ENCODE measurements at places on chromosomes 12 and 14. TPM values are rescaled to one million over a fixed set of nuclear protein-coding genes. Genes with fewer than 3 reads are reported as not detected.

- DNase-seq = no peak
Observed at GRCh38 chr12:80792861-80793260, 76.1 kb downstream of the MYF5 start.

DNA sequence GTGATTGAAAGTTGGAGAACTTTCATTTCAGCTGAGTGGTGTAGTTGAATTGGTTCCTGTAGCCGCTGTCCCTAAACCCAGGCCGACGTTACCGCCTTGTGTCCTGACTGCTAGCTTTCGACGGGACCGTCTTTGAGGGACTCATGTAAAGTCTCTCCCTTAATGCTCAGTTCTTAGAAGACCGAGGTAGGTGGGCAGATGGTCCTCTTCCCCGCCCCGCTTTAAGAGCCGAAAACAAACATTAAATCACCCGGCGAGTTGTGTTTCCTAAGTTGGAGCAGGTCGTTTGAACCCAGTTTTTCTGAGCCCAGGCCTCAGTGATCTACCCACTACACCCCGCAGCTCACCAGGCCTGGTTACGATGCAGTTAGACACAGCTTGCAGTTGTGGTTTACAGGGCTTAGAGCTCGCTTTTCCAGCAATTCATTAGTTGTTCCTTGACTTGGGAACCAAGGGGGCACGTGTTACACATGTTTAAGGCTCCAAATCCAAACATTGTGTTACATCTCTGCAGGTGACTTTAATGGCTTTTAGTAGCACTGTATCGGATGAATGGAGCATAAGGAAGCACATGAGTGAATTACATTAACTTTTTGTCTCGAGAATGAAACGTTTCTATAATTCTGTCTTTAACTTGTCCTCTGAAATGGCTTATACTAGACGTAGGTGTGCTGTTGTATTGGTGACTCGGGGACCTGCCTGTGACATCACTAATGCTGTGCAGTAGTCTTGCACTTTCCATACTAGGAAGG lies 790 bp downstream of the NEDD1 start:
- DNase-seq = peak; percentile 10

DNA sequence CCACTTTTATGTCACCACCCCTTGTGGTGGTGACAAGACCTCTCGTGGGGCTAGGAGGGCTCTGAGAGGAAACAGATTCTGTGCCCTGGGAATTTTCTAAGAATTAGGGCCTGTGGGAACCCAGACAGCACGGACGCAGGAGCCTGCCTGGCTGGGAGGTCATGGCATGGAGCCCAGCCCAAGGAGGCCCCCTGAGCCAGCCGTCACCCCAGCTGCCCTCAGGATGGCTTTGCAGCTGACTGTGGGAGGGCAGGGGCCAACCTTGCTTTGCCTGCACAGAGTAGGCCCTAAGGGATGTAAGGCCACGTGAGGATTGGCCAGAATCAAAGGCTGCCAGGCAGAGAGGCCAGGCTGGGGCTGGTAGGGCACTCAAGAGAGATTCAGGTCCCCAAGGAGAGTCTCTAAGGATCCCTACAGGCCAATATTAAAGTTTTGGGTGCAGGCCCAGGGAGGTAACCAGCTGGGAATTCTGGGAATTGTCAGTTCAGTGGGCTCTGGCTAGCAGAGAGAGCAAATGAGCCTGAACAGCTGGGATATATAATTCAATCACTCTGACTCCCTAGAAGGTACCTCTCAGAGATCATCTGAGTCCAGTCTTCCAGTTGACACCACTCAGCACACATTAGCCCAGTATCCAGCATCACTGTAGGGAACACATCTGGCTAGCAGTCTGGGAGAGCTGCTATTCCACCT lies 6.4 kb downstream of the LTBP2 start:
- no peak for DNase-seq

GRCh38 chr12:93186131-93186530 lies 191.6 kb upstream of the NUDT4 start:
- DNase-seq = no peak

Gene OAS2
- 0.41 TPM for total RNA-seq

GRCh38 chr12:104180374-104180773 lies 35.2 kb upstream of the TXNRD1 start:
- no peak for DNase-seq

DNA sequence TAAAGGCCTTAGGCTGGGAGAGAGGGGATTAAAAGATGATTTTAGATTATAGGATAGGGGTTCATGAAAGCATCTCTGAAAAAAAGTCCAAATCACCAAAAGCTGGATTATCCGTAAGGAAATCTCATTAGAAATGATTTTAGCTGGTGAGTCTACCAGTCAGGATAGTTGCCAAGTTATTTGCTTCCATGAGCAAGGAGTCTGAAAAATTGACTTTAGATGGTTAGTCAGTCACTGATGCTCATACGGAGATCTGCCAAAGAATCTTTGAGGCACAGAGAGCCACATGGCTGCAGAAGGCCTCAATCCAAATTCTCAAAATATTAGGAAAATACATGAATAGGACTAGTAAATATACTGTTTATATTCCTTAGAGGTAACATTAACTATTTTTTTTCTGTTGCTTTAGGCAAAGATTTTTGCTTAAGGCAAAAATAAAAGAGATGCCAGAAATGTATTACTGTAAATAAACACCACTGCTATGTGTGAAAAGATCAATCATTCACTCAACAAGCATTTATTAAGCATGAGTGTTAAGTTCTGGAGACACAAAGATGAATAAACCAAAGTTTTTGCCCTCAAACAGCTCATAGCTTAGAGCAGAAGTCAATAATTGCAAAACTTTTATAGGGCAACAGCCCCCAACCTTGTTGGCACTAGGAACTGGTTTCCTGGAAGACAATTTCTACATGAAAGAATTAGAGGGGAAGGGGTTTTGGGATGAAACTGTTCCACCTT lies 105.2 kb downstream of the BBS10 start:
- DNase-seq = no peak

DNA sequence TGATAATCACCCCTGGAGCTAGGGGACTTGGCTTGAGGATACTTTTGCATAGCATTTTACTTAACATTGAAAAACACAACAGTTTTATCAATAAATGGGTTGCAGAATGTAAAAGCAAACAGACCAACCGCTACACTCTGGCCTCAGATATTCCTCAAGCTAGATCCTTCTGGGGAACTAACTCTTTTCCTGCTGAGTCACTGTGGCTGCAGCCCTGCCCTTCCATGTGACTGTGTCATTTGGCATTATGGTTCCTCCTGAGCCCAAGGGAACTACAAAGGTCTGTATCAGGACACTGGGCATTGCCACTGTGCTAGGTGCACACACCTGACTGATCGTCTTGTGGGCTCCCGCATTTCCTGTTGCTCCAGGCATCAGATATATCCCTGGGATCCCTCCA lies 56.6 kb downstream of the TTC9 start:
- DNase-seq = no peak

All from endothelial cell (in vitro differentiated cells).